ENCODE measurements at places on chromosomes 11 and 22. TPM values are rescaled to one million over a fixed set of nuclear protein-coding genes. Genes with fewer than 3 reads are reported as not detected.
A peak's percentile ranks its signal among the peaks of the same experiment; 100 is the strongest.

DNA sequence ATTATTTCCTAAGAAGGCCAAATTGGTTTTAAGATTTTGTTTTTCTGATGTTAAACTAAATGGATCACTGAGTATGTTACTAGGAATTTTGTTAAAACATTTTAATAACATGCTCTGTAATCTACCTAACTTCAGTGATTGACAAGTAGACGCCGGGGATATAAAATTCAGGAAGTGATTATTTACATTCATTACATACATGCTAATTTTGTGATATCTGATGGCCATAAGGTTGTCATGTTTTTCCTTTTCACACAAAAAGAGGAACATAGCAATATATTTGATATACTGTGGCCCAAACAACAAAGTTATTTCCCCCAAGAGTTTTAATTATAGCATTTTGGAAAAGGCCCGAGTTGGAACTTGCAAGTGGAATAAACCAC lies 12.1 kb downstream of the SCUBE1 start:
- no peak overlapping the region for H3K27ac ChIP-seq
- DNase-seq: no peak
- peaks cover 2% of the 10 kb centered on the region for H3K27me3 ChIP-seq
- H3K4me1 ChIP-seq: no peaks in the 10 kb centered on the region

DNA sequence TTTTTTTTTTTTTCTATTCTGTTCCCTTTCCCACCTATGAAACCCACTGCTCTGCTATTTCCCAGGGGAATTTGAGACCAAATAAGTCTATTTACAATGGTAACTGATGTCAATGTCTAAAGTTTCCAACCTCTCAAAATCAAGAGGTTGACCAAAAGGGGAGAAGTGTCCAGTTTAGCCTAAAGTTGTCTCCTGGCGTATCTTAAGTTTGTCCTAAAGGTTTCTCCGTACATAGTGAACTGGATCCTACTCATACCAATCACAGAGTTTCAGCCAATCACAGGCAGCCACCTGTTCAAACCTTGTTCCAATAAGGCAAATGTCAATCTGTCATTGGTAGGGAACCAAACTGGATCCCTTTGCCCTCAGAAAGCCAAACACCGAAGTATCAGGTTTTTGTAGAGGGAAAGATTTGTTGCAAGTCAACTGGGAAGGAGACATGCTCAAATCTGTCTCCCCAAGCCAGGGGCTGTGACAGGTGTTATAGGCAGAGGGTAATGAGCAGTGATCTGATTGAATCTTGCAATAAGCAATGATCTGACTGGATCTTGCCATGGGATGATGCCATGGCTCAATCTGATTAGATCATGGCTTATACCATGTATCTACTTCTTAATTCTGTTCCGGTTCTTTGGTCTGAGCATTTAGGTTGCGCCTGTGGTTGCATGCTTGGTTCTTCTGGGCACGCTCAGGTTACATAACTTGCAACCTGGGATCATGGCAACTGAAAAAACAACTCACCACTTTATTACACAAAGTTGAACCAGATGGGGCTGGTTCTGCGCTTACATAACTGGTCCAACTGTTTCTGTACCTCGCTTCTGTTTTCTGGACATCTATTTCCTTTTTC lies 1.1 kb upstream of the VPS37C start:
- H3K27ac ChIP-seq: peak overlapping the region; percentile 92
- H3K4me1 ChIP-seq: peaks cover 18% of the 10 kb centered on the region
- peak overlapping the region; percentile 73 for H3K4me3 ChIP-seq
- no peaks in the 10 kb centered on the region for H3K36me3 ChIP-seq
- DNase-seq: no peak

DNA sequence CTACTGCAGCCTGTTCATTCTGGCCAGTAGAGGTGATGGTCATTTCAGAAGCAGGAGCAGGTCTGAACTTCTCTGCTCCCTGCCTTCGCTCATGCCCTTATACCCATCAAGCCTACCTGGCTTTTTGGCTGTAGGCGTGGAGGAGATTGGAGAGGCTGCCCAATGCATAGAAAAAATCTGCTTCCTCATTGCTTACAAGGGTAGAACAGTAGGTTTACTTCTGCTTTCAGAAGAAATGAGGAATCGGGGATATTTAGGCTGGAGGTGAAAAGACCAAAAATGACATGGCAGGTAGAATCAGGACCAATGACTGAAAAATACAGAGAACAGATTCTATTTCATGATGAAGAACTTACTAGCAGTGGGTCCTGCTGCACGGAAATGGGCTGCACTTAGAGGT lies 72.9 kb upstream of the YWHAH start:
- no peak for DNase-seq
- no peaks in the 10 kb centered on the region for H3K27me3 ChIP-seq
- H3K27ac ChIP-seq: no peak overlapping the region
- no peak overlapping the region for H3K4me3 ChIP-seq

DNA sequence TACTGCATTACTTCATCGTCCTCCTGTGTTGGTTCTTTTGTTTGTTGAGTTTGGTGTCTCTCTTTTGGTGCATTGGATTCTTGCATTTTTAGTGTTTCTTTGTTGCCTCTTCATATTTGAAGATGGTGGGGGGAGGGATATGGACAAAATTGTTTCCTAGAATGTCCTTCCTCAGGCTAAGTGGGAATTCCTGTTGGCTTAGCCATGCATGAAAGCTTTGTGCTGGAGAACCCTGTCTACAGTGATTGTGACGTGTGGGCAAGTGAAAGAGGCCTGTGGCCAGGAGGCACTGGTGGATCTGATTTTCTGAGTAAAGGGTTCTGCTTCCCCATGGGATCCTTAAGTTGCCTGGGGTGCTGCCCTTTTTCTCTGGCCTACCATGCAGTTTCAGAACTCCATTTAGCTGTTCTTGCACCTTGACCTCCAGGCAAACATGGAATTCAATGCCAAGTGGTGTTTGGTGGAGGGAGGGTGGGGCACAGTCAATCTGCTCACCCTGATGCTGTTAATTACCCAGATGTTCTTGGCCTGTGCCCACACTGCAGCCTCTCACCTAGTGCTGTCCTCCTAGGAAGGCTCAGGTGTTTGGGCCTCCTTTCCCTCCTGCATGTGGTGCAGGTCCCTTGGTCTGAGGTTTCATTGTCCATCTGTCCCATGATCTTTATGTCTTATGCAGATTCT lies 46.3 kb upstream of the SLC22A12 start:
- H3K4me3 ChIP-seq: no peak overlapping the region
- H3K27me3 ChIP-seq: no peaks in the 10 kb centered on the region
- no peak for DNase-seq
- no peak overlapping the region for H3K27ac ChIP-seq
- H3K36me3 ChIP-seq: no peaks in the 10 kb centered on the region

GRCh38 chr11:8775734-8776133 lies 93.1 kb downstream of the RPL27A start:
- peaks cover 2% of the 10 kb centered on the region for H3K27me3 ChIP-seq
- H3K36me3 ChIP-seq: no peaks in the 10 kb centered on the region
- no peak overlapping the region for H3K4me3 ChIP-seq
- no peak for DNase-seq

DNA sequence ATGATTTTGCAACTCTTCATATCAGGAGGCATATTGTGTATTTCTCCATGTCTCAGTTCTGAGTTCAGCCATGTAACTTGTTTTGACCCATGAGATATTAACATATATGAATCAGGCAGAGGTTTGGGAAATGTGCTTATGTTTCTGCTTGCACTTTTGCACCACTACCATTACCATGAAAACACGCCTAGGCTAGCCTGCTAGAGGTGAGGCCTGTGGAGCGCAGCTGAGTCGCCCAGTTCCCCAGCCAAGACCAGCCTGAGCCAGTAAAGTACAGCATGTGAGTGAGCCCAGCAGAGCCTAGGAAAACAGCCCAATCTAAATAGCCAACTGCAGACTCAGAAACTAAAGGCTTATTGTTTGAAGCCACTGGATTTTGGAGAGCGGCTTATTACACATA lies 18.4 kb upstream of the MYOD1 start:
- no peak for DNase-seq
- H3K27ac ChIP-seq: no peak overlapping the region
- H3K4me3 ChIP-seq: no peak overlapping the region
- peaks cover 8% of the 10 kb centered on the region for H3K27me3 ChIP-seq
- no peaks in the 10 kb centered on the region for H3K4me1 ChIP-seq

- no peaks in the 10 kb centered on the region for H3K36me3 ChIP-seq
- no peak for DNase-seq
- H3K4me1 ChIP-seq: peaks cover 16% of the 10 kb centered on the region
- peak overlapping the region; percentile 53 for H3K4me3 ChIP-seq
- peaks cover 4% of the 10 kb centered on the region for H3K27me3 ChIP-seq
- no peak overlapping the region for H3K27ac ChIP-seq
These were observed 535 bp downstream of the AQP11 start for GRCh38 chr11:77590194-77590782.

DNA sequence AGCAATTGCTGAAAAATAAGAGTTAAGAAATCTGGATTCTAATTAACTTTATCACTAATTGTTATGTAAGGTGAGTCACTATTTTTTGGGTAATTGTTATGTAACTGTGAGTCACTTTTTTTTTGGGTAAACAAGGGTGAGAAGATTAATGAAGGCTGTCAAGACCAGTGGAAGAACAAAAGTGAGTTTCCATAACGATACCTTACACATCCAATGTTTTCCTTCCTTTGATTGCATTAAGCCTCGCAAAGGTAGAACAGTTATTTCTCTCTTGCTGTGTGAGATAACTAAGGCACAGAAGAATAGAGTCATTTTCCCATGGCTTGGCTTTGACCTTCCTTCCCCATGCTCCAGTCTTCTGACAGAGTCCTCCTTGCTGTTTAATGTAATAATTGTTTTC lies 374.7 kb downstream of the DDX10 start:
- H3K27me3 ChIP-seq: no peaks in the 10 kb centered on the region
- DNase-seq: no peak

DNA sequence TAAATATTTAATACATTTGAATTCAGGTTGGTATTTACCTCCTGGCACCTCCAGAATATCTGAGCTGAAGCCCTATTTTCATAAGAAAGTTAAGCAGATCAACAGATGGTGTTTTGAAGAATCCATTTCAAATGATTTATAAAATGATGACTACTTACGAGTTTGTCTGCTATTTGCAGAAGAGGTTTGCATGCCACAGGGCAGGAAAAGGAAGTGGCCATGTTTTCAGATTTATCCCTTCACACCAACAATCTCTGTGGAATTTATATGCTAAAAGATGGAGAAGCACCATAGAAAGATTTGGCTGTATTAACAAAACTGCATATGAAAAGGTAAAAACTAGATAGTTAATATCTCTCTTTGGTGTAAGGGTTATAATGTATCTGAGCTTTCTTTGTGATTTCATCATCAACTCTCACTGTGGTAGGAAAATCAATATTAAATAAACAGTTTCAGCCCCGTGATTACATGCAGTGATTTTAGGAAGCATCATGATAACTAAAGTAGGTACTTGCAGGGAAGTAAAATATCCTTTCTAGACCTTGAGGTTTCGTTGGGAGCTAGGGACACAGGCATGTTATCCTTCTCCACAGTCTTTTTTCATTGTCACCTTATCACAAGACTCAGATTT lies 2.6 kb downstream of the BMAL1 start:
- peaks cover 70% of the 10 kb centered on the region for H3K4me1 ChIP-seq
- peaks cover 3% of the 10 kb centered on the region for H3K27me3 ChIP-seq
- H3K36me3 ChIP-seq: no peaks in the 10 kb centered on the region
- peak overlapping the region; percentile 85 for H3K4me3 ChIP-seq

DNA sequence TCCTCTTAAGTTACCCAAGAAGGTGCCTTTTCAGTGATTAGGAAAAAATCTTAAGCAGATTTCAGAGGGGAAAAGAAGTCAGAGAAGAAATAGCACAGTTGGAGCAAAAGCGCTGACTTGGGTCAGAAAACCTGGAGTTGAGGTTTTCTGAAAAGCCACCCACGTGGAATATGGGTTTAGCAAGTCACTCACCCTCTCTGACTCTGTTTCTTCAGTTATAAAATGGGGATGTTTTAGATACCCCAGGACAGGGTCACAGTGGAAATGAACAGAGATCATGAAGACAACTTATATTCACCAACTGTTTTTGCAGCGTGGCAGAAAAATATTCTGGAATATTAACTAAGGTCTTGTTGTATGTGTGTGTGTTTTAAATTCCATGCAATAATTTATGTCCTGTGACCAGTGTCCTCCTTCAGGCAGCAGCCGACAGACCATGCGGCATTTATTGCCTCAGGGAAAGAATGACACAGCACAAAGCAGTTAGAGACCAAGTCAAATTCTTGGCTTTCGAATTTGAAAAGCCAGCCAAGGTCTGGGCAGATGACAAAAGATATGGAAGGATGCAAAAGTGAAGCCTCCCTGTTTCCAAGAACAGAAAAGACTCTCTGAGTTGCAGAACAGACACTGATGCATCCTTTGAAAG lies 119.9 kb downstream of the MIAT start:
- H3K36me3 ChIP-seq: peaks cover 76% of the 10 kb centered on the region
- H3K27ac ChIP-seq: no peak overlapping the region
- H3K4me3 ChIP-seq: no peak overlapping the region

DNA sequence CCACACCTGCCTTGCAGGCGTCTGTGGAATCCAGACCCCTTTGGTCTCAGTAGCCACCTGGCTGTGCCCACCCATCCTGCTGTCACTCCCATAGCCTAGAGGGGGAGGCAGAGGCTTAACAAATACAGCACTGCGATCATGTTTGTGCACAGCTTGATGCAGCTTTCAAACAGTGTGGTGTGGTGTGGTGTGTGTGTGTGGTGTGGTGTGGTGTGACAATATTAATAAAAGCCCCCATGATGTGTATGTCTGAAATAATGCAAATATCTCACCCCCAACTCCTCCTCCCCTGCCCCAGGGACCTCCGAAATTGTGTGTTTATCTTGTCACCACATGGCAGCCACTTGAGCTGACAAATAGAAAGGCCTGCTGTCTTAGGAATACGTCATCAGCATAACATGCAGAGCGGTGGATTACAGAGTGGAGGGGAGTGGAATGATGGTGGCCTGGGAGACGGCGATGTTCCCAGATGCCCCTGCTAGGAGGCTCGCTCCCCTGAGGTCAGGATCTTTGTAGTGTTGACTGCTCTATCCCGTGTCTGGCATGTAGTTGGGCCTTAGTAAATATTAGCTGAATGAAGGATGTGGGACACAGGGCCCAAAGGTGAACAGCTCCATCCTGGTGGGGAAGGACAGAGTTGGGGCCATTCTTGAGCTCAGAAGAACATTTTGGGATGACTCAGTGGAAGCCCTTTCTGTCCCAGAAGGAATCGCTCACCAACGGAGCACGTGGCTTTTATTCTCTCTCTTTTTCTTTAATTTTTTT lies 2.8 kb downstream of the PDXP start:
- H3K4me3 ChIP-seq: no peak overlapping the region
- peaks cover 29% of the 10 kb centered on the region for H3K4me1 ChIP-seq
- H3K27me3 ChIP-seq: no peaks in the 10 kb centered on the region
- peak; percentile 43 for DNase-seq

GRCh38 chr22:27650572-27650971 lies 151.0 kb downstream of the MN1 start:
- no peak overlapping the region for H3K27ac ChIP-seq
- no peak overlapping the region for H3K4me3 ChIP-seq
- no peaks in the 10 kb centered on the region for H3K27me3 ChIP-seq
- H3K36me3 ChIP-seq: no peaks in the 10 kb centered on the region
- H3K4me1 ChIP-seq: no peaks in the 10 kb centered on the region

Gene NXPE4
- polyA plus RNA-seq: not detected

Gene OR8G5
- not detected for polyA plus RNA-seq

Gene IL18
- not detected for polyA plus RNA-seq

Gene CCDC89
- not detected for polyA plus RNA-seq

Gene SPON1
- polyA plus RNA-seq: 0.86 TPM

Gene MIOX
- polyA plus RNA-seq: not detected

Gene GDPD5
- 8.0 TPM for polyA plus RNA-seq

Gene GPR83
- polyA plus RNA-seq: 0.14 TPM

Gene VWCE
- polyA plus RNA-seq: not detected

Gene ASCL2
- polyA plus RNA-seq: 0.13 TPM

Gene SLC22A6
- not detected for polyA plus RNA-seq

Gene SOX10
- not detected for polyA plus RNA-seq

All from CD4-positive, CD25-positive, alpha-beta regulatory T cell (primary cell).